DMS153 (cell line): ENCODE measurements at places on chromosomes 1 and 21.
A peak's percentile ranks its signal among the peaks of the same experiment; 100 is the strongest.

DNA sequence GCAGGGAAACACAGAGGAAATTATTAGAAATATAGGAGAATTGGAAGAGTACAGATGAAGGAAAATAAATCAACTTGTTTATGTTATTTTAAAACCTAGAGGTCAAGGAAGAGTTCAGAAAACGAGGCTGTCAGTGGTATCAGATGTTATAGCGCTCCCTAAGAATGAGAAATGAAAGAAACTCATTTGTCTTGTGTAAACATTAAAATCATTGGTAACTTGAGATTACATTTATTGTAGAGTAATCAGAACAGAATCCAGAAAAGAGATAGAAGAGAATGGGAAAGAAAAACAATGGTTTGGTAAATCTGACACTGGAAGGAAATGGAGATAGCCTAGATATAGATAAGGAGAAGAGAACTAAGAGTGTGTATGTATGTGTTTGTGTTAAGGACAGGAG, 106.4 kb downstream of the ATF6 start:
- no peak for DNase-seq

DNA sequence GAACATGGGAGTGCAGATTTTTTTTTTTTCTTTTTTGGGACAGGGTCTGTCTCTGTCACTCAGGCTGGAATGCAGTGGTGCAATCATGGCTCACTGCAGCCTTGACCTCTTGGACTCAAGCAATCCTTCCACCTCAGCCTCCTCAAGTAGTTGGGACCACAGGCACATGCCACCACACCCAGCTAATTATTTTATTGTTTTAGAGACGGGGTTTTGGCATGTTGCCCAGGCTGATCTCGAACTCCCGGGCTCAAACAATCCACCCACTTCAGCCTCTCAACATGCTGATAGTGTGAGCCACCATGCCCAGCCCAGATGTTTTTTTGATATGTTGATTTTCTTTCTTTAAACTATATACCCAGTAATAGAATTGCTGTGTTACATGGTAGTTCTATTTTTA, 57.7 kb downstream of the RGSL1 start:
- DNase-seq, result no peak

- no peak for DNase-seq
Measured at GRCh38 chr1:164630626-164631396, 71.8 kb downstream of the PBX1 start.

GRCh38 chr1:41915786-41916571, 2.7 kb downstream of the HIVEP3 start:
- peak; percentile 51 for DNase-seq

- DNase-seq, result no peak
Measured at GRCh38 chr1:231075497-231075896, 35.4 kb upstream of the FAM89A start.

DNA sequence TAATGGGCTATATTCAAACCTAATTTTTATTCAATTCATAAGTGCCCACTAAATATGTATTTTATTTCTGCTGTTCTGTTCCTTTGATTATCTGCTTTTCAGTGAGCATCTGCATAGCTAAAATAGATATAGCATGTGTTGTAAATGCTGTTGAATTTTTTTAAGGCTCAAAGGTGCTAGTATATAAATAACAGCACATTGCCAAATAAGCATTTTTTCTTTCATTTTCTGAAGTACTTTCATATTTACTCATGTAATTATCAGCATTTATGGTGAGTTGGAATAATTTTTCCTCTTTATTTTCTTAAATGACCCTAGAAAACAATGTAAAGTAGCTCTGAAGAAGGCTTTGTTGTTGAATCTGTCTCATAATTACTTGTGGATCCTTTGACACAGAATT, 69.6 kb upstream of the B3GALT2 start:
- DNase-seq, result no peak

- no peak for DNase-seq
Measured at GRCh38 chr1:1482856-1483255, 11.3 kb downstream of the ATAD3B start.

DNA sequence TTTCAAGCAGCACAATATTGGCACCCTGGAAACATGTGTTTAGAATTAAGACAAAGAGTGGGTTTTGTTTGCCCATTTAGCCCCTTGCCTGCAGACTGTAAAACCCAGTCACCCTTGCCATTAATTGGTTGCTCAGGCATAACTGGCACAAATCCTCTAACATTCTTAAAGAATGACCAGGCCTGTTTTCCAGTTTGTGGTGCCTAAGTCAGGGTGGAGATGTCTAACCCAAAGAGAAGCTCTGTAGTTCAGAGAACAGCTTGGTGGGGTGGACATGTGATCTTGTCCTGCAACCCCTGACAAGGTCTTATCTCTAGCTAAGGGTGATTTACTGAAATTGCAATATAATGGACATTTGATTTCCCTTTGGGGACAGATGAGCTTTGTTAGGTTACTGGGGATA, 8.8 kb upstream of the ANGPTL7 start:
- no peak for DNase-seq

DNA sequence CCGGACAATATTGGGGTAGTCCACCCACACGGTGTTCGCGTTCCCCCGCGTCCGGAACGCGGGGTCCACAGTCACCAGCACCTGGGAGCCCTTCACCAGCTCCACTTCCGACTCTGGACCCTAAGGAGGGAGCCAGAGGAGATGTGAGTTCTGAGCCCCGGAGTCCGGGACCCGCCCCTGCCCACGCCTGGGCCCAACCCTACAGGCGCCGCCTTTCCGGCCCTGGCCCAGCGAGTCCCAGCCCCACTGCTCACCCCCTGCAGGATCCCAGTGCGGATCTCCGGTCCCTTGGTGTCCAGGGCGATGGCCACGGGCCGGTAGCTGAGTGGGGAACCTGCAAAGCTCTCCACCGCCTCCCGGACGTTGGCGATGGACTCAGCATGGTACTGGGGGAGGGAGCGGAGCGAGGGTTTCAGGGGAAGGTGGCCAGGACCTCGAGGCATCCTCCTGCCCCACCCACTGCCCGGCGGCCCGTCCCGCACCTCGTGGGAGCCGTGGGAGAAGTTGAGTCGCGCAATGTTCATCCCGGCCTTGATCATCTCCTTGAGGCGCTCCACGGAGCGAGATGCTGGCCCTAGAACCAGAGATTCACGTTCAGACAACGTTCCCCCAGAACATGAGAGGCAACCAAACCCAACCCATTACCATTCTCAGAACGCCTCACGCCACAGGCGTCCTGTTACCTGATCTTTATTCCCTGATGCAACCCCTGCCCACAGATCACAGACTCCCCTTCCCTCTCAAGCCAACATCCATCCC, 5.9 kb downstream of the PKLR start:
- no peak for DNase-seq

GRCh38 chr1:180218806-180219765, 11.0 kb upstream of the LHX4 start:
- DNase-seq, result no peak

- DNase-seq, result no peak
Measured at GRCh38 chr1:111599781-111600693, 19.6 kb upstream of the RAP1A start.

DNA sequence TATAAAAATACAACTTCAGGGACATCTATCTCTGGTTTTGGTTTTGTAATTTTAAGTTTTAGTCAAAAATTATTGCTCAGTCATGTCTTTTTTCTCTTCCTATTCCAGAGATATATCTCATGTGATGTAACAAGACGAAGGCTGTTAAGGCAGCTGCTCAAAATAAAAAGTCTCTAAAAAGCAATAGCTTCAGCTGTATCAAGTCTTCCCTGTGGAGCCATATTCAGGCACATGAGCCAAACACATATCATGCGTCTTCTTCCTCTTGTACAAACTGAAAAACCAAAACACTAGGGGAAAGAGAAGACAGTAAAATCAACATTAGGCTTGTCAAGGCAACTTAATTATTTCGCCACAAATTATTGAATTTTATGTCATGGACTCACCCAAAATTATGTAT, 240.7 kb downstream of the NRIP1 start:
- DNase-seq, result no peak

DNA sequence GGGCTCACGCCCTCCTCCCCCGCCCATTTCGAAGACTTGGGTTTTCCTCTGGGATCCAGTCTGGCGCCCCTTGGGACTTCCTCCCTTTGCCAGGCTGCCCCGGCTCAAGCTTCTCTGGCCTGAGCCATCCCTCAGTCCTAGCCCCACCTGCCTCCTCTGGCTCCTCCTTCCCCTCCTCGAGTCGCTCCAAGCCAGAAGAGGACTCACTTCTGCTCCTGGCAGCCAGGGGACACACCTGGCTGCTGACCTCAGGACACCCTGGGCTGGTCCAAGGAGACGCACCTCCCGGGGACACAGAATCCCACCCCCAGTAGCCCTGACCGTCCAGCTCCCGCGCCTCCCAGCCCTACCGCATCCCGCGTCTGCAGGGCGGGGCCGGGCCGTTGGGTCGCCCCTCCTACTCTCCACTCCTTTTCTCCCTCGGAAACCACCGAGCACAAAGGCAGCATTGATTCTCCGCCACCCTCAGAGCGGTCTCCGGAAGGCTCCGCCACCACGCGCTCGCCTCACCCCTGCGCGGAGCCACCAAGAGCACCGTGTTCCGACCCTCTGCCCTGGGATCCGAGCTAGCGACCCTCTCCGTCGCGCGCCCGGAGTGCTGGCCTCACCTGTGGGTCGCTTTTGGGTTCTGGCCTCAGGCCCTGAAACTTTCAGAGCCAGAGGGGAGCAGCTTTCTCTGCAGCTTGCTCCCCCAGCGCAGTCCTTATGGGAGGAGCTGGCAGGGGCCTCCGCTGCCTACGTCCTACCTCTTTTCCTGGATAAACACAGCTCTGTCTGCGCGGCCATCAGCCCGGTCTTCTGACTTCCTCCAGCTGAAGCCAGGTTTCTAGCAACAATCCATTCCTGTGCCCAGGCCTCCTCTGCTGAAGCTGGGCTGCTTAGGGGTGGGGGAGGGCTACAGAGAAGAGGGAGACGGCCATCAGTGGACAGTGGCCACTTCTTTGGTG, at the start of gene C2CD4D:
Gene C2CD4D, minus strand, starts transcription at position 364 of the 947 bp plus-strand sequence. CDS start 831 bp downstream, outside the sequence.
- peak; percentile 84 for DNase-seq

DNA sequence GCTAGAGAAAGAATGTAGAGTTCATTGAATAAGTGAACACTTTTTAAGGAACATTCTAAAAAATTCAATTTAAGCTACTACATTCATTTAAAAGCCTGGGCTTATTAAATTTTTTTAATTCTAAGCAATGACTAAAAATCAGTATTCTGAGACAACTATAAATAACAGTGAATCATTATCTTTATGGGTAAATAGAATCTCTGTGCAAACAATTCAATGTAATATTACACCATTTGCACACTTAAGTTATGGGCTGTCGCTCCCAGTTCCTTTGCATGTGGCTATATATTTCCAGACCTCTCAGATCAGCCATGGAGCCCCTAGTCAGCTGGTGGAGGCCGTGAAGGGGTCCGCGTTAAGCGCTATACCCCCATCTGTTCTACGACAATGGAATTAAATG, 65.1 kb downstream of the KCNK1 start:
- DNase-seq, result no peak

DNA sequence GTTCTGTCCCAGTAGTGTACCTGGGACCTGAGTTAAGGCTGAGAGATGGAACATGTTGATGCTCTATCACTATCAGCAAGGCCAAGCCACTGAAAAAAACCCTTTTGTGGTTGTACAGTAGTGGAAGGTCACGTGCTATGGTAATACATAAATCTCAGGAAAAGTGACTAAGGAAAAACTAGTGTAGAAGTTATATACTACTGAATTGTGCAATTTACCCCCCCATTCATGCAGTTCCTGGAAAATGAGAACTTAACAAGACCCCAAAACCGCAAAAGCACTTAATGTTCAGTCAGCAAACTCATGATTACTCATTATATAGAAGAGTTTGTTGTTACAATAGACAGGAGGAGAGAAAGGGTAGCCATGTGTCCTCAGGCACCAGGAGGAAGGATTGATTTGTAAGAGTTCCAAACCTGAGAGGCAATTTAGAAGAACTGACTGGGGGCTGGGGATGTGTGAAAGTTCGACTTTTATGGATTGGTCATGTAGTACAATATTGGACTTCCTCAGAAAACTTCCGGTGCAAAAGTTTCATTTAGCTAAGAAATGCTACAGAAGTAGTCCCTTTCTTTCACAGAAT, 91.6 kb downstream of the RGL1 start:
- no peak for DNase-seq

DNA sequence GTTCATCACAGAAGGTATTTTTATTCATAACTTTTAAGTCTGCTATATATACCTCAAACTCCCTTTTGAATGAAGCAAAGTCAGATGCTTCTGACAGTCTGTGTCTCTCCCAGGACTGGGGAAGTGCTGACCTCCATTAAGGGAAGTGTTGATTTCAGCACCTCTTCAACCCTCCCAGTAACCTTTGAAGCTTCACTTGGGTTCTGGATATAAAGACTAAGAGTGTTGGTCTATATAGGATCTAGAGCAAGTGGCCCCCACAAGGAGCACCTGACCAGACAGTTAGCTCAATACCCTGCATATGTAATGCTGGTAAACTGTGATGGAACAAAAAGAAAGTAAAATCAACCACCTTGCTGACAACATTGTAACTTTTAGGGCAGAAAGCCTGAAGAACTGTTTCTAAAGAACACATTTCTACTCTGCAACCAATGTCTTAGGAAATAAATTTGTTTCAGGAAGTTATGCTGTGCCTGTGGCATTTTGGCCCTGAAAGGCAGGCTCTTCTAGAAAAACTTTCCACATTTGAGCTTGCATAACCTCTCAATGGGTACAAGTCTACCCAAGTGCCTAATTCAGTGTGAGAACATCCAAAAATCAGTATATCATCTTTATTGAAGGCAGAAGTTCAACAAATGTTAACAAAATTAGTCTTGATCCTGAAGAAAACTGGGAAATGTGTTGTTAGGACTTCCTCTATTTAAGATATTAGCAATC, 865 bp upstream of the PTPN22 start:
- no peak for DNase-seq

DNA sequence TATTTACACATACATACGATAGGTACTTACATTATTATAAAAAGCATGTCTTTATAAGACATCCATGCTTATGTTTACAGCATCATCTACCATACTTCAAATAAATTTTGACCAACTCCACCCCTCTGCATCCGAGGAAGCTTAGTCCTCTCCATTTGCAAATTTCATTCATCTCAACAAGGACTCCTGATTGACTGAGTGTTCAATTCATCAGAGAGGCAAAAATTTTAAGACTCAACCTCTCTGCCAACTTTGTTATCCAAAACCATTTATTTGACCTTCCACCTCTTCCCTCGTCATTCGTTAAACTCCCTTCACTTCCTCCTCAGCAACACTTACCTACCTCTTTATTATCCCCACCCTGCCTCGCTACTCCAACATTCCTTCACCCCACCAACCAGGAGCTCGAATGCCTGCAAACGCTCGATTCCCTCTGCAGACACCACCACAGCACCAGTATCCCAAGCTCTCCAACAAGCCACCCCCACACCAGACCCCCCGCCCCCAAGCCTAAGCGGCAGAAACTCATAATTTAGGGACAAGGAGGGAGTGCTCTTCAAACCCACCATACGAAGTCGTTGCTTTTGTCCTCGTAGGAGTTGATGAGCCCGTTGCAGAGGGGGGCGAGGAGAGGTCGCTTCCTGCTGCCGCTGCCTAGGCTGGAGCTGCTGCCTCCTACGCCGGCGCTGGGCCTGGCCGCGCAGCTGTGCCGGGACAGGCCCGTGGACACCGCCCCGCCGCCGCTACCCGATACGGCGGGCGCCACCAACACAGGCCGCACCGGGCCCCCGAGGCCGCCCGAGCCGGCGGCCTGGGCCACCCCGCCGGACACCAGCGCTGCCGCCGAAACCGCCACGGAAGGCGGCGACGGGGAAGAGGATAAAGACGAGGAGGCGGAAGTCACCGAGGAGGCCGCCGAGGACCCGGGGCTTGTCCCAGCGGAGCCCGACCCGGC, 803 bp downstream of the COP1 start:
- DNase-seq, result no peak

- no peak for DNase-seq
Measured at GRCh38 chr1:210025870-210026269, 87.9 kb downstream of the SYT14 start.
